ENCODE measurements at places on chromosomes 16 and 17.

DNA sequence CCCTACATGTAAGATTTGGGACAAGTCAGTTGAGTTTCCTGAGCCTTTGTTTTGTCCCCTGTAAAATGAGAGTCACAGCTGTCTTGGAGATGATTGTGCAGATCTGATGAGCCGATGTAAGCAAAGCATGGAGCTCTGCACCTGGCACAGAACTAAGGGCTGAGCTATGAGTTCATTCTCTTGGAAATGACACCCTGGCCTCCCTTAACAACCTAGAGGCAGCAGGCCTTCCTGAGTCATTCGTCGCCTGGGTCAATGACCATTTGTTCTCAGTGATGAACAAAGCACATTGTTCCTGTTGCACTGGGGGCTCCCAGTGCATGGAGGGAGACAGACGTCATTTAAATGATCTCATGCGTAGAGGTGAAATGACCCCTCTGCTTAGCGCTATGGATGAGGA is 62.8 kb upstream of the GCSH start:
- no peaks in the 10 kb centered on the region for H3K27me3 ChIP-seq
- no peaks in the 10 kb centered on the region for H3K36me3 ChIP-seq
- no peak overlapping the region for H3K4me3 ChIP-seq
- no peaks in the 10 kb centered on the region for H3K4me1 ChIP-seq

DNA sequence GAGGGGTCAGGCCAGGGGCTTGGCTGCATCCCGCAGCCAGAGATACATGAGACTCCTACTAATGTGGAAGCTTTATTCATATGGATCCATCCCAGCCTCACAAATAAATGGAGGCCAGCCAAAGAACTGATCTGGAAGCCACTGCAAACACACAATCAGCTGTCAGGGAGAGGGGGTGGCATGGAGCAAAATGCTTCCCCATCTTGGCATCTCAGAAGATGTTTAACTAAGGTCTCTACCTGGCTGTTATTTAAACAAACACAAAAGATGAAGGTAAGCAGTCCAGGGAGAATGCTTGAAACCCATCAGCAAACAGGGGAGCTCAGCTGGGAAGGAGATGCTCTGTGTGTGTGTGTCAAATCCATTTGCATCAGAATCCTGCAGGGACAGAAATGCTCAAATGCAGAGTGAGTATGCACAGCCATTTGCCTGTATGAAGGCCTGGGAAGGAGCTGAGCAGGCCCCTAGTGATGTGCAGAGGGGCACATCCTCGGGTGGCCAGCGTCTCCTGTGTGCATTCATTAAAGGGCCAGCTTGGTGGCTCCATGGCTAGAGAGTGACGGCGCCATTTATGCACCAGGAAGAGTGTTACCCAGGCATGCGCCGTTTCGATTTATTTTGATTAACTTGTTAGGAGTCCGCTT is 34.2 kb upstream of the IRX3 start:
- no peaks in the 10 kb centered on the region for H3K27me3 ChIP-seq
- DNase-seq, result no peak
- no peaks in the 10 kb centered on the region for H3K4me1 ChIP-seq
- no peak overlapping the region for H3K4me3 ChIP-seq
- no peak overlapping the region for H3K27ac ChIP-seq
- H3K36me3 ChIP-seq, result no peaks in the 10 kb centered on the region

- no peak for DNase-seq
- H3K27ac ChIP-seq, result no peak overlapping the region
- H3K27me3 ChIP-seq, result no peaks in the 10 kb centered on the region
- no peak overlapping the region for H3K4me3 ChIP-seq
- no peaks in the 10 kb centered on the region for H3K36me3 ChIP-seq
Observed at GRCh38 chr17:36594626-36595401, 3.1 kb downstream of the DHRS11 start.

DNA sequence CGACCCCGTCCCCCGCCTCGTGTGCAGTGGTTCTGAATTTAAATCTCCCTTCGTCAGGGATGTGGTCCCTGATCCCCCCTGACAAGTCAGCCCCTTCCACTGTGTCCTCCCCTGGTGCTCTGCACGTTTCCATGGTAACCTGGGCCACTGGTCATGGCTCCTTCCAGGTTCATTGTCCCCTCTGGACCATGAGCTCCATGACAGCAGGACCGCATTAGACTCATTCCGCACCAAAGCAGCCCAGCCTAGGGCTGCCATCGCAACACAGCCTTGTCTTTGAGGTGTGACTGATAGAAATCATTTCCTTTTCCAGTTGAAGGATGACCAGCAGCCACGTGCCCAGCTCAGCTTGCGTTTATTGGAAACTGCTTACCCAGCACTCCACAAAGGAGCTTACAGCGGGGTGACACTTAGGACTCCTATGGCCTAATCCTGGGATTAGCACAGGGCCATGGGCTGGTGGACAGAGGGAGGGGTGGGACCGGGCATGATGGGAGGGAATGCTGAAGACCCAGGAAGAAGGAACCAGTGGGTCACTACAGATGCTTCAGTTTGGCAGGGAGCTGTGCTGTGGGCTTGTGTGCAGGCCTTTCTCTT is 7.6 kb downstream of the RCVRN start:
- no peak overlapping the region for H3K27ac ChIP-seq
- no peak overlapping the region for H3K4me3 ChIP-seq
- H3K36me3 ChIP-seq, result no peaks in the 10 kb centered on the region
- no peaks in the 10 kb centered on the region for H3K4me1 ChIP-seq

GRCh38 chr17:82300707-82301270 is 16.6 kb downstream of the CD7 start:
- DNase-seq, result peak; percentile 35
- H3K27ac ChIP-seq, result no peak overlapping the region
- H3K4me1 ChIP-seq, result peaks cover 24% of the 10 kb centered on the region
- H3K4me3 ChIP-seq, result no peak overlapping the region

Measured in endothelial cell of umbilical vein (primary cell).